Stimulated activated CD4-positive, alpha-beta T cell treated with anti-CD3 and anti-CD28 coated beads, Interleukin-12 subunit alpha, Interleukin-12 subunit beta, amount 100 ng/mL, for 4 hours (primary cell): ENCODE measurements at places on chromosomes 11 and 22.

DNA sequence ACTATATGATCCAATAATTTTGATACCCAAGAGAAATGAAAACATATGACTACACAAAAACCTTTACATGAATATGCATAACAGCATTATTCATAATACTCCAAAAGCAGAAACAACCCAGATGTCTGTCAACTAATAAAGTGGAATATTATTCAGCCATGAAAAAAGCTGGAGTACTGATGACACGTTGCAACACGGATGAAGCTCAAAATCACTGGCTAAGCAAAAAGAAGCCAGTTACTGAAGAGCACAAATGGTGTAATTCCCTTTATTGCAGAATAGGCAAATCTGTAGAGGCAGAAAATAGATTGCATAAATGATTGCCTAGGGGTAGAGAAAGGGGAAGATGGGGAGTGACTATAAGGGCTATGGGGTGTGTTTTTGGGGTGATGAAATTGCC lies 117.6 kb upstream of the FGF3 start:
- DNase-seq = no peak

- DNase-seq = no peak
Measured at GRCh38 chr22:43435851-43436811, 24.3 kb downstream of the MPPED1 start.

GRCh38 chr22:19397734-19398104 lies 33.8 kb downstream of the HIRA start:
- DNase-seq = no peak

GRCh38 chr11:91691872-91692271 lies 532.7 kb upstream of the FAT3 start:
- no peak for DNase-seq

DNA sequence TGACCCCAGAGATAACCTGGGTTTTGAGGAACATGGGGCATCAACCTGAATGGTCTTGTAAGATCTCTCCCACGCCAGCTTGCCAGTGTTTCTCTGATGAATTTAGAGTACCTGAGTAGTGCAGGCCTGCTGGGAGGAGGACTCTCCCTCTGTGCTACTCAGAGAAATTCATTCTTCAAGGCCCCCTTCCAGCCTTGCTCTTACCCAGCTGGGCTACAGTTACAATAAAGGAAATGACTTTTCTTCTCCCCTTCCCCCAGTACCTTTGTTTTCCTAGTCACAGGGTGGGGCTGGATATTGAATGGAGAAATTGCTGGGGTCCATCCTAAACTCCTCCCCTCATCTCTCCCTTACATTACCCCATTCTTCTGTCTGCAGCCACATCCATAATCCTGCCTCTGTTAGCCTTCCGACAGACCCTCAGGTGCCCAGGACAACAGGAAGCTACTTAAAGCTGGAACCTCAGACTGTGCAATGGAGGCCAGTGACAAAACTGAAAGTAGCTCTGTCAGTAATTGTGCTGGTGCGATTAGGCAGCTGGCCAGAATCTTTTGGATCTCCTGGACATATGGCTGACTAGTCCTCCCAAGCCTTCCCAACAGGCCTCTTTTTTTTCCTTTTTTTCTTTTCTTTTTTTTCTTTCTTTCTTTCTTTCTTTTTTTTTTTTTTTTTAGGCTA lies 17.4 kb downstream of the LIMK2 start:
- no peak for DNase-seq

- no peak for DNase-seq
Measured at GRCh38 chr11:92416971-92417725, 192.5 kb downstream of the FAT3 start.

DNA sequence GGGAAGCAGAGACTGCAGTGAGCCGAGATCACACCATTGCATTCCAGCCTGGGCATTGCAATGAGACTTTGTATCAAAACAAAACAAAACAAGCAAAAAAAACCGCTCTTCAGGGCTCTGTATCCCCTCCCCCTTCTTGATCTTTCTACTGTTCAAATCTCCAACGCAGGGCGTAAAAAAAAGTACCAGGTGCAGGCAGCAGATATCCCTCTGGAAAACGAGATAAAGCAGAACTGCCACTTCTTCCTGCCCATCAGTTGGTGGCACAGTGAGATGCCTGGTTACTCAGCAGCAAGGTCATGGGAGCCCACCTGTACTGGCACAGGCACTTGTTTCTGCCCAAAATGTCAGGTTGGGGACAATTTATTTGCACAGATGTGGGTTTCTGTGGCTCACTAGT lies 11.2 kb downstream of the CCS start:
- no peak for DNase-seq
